Fibroblast of mammary gland (primary cell): ENCODE measurements at places on chromosomes 2 and 18.

GRCh38 chr2:111209045-111209514, 88.4 kb downstream of the BCL2L11 start:
- peak; percentile 73 for DNase-seq

GRCh38 chr18:9742524-9743131, 34.5 kb downstream of the RAB31 start:
- peak; percentile 49 for DNase-seq

DNA sequence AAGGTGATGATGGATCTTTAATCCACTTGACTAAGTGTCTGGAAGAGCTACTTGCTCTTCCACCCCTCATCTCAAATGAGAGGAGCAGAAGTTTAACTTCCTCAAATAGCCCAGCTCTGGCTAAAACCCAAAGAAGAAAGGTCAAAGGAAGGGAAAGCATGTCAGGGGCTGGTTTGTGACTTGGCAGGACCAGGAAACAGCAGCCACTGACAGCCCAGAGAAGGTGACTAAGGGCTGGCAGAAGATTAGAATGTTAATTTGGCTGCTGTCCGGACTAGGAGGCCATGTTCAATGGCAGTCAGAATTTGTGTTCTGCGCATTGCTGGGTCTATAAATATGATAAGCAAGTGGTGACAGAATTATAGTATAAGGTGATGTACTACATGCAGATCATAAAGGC, 386.2 kb downstream of the SETBP1 start:
- no peak for DNase-seq

GRCh38 chr2:30267161-30267975, 36.0 kb downstream of the LBH start:
- DNase-seq: no peak

DNA sequence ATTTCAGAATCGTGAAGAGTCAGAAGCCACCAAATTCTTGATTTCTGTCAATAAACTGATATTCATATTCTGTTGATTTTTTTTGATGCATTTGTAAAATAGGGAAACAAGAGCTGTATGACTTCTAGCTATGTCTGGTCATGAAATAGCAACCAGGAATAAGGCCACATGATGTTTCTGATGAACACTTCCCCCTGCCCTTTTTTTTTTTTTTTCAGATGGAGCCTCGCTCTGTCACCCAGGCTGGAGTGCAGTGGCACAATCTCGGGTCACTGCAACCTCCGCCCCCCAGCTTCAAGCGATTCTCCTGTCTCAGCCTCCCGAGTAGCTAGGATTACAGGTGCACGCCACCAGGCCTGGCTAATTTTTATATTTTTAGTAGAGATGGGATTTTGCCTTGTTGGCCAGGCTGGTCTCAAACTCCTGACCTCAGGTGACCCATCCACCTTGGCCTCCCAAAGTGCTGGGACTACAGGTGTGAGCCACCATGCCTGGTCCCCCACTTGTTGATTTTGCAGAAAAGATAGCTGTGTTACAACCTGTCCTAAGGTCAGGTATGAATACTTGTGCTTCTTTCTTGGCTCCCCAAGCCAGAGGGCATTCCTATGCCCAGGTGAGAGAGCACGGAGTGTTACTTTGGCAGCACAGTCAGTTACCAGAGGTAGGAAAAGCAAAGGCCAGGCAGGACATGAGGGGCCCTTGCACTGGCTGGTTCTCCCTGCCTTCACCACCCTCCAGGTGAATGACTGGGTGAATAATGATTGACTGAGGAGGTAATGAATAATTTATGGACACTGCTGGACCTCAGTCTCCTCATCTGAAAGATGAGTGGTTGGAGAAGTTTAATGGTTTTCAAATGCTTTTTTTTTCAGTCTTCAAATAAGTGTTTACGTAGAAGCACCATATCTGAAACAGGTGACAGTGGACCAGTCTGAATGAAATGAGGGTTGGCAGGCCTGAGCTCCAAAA, 39.6 kb downstream of the PAX8 start:
- DNase-seq: no peak

DNA sequence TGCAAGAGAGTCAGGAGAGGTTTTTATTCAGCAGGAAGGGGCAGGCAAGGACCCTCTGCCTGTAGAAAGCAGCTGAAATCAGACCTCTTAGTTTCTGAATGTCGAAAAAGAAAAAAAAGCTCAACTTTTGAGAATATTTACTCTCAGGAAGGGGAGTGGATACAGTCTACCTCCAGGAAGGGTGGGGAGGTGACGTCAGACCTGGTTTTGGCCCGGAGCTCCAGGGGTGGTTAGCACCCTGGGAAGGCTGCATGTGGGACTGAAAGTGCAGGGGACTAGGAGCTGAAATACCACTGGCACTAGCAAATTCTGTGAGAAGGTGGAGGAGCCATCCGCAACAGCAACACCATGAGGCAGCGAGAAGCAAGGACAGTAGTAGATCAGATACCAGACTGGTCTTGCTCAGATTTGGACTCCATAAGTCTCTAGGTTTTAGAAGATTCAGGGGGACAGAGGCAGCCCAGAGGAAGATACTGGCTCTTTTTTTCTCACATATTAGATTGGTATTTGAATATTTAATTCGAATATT, 19.8 kb downstream of the MC2R start:
- DNase-seq: no peak

DNA sequence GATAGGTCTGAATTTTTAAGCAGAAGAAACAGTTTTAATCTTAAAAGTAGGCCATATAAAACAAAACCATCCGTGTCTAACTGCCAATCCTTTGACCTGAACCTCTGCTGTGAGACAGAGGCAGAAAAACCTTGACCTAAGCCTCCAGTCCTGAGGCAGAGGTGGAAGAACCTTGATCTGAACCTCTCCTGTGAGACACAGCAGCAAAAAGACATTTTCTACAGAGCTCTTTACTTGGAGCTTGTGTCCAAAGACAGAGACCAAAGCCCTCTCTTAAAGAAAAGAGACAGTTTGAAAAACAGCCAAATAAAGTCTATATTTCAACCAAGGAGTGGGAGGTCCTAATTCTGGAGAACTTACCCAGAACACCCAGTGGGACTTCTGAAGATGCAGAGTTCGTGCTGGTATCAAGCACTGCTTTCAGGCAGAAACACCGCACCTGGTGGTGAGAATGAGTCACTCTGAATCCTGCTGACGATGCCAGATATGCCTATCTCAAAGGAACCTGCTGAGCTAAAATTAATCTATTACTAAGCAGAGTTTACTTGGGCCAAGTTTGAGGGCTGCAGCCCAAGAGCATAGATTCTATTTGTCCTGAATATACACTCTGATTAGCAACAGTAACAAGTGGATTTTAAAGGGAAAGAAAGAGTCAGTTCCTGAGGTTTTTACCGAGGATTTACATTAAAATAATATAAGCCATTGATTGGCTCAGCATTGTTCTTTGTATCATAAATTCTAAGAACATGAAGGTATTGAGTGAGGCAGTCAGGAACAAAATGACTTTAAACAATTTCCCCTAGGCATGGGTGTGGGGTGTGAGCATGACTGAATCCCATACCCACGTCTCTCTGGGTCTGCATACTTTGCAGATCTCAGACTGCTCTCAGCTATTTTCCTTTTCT, 806.4 kb downstream of the TRIB2 start:
- DNase-seq: peak; percentile 1

GRCh38 chr2:67476809-67477790, 80.0 kb downstream of the ETAA1 start:
- DNase-seq: peak; percentile 69

DNA sequence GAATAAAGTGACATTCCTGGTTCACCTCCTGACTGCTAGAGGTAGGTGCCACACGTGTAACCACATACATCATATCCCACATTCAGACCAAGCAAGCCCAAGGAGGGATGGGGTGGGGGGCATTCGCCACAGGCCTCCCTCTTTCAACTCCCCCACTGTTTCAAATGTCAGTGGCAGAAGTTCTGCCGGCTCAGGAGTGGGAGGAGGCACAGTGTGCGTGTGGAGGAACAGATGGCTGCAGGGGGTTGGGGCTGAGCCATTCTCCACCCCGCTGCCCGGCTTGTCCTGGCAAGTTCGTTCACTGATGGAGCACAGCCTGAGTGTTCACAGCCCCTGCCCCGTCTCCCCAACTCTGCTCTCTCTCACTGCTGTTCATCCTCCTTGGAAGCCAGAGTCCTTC, 75.4 kb upstream of the TANC1 start:
- peak; percentile 31 for DNase-seq

GRCh38 chr2:128290356-128290755, 28.3 kb downstream of the HS6ST1 start:
- DNase-seq: peak; percentile 30

DNA sequence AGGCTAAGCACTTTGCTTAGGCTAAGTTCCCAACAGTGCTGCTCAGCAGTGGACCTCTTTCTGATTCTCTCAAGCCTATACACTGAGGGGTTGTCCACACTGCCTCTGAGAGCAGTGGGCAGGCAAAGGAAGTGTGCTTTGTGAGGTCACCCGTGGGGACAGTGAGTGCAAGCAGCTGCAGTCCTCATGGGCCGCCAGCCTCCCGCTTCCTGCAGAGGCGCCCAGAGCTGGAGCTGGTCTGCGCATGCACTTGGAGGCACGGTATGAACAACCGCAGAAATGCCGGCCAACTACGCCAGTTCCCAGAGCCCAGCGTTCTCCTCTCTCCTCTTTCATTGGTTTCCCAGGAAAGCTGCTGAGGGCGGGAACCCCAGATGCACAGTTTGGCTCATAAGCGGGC, 149.5 kb upstream of the DLX2 start:
- no peak for DNase-seq

- peak; percentile 98 for DNase-seq
These were observed 90.9 kb downstream of the RNF144A start for GRCh38 chr2:7007846-7008741.

- DNase-seq: no peak
These were observed 1367.2 kb upstream of the SLC39A10 start for GRCh38 chr2:194289712-194290346.

- peak; percentile 75 for DNase-seq
These were observed 77.2 kb upstream of the NFU1 start for GRCh38 chr2:69514406-69514805.

DNA sequence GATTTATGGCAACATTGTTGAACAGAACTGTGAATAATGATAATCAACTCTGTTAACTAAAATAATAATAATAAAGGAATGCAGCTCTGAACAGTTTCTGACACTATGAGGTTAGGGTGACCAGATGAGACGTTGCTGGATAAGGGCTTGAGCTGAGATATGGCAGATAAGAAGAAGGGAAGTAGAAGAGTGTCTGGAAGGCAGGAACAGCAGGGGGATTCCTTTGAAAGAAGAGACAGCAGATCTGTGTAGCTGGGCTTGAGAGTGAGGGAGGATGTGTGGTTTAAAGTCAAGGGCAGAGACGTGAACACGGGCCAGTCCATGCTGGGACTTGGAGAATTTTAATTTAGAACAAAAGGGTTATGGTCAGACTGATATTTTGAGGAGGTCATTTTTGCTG, 273.1 kb upstream of the SLC14A2 start:
- no peak for DNase-seq

DNA sequence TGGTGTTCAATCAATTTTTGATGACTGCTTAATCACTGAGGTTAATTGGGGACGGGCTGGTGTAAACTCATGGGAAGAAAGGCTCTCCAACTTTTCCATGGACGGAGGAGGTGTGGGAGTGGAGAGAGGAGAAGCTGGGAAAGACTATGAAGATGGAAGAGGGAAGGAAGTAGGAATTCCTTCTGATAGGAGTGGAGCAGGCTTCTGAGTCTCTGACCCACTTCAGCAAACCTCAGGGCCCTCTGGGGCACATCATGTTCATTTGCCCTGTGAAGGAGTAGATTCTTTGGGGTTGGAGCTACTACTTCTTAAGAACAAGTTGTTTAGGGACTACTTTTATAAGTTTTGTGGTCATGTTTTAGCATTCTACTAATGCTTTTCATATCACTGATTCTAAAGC, 87.0 kb upstream of the MAP4K3 start:
- DNase-seq: peak; percentile 37

- DNase-seq: no peak
These were observed 90.9 kb downstream of the MALT1 start for GRCh38 chr18:58761970-58762780.

DNA sequence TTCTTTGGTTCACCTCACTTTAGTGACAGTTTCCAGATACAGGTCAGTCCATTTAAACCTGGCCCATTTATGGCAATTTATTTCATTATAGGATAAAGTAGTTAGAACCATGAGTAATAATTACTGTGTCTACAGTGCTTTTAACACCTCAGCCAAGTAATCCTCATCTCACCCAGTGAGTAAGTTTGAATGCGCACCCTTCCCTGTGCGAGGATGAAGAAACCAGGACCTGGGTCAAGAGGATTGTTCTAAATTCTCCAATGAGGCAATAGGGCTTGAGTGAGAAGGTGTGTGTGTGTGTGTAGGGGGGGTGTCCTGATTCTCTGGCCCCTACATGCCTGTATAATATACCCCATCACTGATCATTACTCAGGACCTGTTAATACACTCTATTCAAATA, 854 bp upstream of the MYO1B start:
- DNase-seq: no peak

- DNase-seq: no peak
These were observed 5.7 kb upstream of the TET3 start for GRCh38 chr2:73979021-73979420.

GRCh38 chr18:58349650-58350049, 279.2 kb downstream of the ALPK2 start:
- no peak for DNase-seq

DNA sequence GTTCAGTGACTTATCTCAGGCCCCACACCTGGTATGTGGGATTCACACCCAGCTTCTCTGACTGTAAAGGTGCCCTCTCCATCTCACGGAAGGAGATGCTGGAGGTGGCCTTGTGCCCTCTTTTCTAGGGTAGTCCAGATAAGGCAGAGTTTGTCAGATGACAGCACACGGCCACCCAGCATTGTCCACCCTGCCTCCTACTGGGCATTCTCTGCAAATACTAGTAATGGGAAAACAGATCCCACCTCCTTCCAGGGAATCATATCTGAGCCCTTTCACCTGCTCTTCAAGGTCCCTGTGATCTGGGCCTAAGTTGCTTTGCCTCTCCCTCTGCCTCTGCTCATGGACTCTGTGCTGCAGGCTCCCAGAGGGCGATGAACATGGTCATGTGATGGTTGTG, 214.7 kb downstream of the CLIP4 start:
- DNase-seq: no peak

DNA sequence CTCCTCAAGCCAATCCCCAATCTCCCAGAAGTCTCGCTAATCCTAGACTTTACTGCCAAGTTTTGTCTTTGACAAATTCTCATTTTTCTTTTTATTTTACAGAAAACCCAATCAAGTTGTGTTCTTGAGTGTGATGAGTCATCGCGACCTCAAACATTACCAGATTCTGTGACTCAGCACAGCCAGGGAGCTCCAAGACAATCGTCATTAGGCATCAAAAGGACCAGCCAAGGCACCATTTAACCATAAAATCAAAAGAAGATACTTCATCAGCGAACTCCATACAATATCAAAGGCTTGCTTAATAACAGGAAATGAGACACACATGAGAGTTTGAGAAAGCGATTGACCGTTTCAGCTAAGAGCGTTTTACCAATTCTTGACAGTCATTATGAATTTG, 146.2 kb upstream of the AGAP1 start:
- DNase-seq: peak; percentile 98

- DNase-seq: no peak
These were observed 169.2 kb upstream of the APCDD1 start for GRCh38 chr18:10285283-10285640.

DNA sequence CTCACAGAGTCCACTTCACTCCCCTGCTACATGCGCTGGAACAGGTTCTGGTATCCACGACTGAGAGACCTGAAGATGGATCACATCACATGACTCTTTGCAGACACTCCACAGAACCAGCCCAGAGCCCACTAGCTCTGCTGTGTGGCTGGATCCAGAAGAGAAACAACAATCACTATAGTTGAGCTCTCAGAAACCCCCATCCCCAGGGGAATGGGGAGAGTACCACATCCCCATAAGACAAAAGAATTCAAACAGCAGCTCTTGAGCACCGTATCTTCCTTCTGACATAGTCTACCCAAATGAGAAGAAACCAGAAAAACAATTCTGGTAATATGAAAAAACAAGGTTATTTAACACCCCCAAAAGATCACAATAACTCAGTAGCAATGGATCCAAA, 76.4 kb downstream of the ZSWIM2 start:
- no peak for DNase-seq
